ENCODE measurements at places on chromosomes 1 and 21.
A peak's percentile ranks its signal among the peaks of the same experiment; 100 is the strongest.

DNA sequence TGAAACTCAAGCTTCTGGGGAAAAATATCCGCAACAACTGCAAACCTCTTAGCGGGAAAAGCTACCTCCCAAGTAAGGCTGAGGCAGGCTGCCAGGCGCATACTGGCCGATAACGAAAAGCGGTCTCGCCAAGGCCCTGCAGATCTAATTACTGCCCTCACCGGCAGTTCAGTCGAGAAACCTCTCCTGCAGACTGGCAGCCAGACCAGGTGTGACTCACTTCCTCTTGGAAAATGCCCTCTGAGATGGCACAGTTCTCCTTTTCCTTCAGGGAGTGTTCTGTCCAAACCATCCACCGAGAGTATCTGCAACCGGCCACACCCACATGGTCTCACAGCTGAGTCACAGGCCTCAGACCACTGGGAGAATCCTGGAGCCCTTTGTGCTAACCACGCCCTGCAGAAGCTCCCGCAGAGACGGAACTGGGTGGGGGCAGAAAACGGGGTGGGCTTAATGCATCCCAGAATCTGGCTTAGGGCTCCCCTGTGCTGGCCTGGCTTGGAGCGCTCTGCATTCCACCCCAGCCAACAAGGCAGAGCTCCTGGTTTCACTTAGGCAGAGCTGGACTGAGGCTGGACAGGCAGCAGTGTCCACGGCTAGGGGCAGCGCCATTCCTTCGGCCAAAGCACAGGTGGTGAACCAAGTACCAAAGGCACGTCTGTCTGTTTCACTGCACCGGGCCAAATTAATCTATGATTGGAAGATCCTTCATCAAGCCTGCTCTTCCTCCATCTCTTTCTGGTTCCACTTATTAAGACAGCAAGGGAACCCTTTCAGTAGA is 1.2 kb downstream of the S100A10 start:
- DNase-seq = no peak

DNA sequence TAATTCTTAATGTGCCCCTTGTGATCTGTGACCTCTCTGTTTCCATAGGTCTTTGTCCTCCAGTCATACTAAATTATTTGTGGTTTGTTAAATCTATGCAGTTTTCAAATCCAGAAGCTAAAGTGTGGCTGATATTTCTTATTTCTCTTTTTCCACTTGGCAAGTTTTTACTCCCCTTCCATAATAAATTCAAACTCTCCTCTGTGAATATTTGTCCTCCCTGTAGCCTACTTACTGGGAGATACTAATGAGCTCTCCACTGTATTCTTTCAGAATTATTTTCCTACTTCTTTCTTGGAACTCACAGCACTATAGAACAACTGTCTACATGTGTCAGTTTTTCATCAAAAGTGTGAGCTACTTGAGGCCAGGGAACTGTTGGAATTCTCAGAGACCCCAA is 430.8 kb upstream of the PTBP2 start:
- DNase-seq = no peak

DNA sequence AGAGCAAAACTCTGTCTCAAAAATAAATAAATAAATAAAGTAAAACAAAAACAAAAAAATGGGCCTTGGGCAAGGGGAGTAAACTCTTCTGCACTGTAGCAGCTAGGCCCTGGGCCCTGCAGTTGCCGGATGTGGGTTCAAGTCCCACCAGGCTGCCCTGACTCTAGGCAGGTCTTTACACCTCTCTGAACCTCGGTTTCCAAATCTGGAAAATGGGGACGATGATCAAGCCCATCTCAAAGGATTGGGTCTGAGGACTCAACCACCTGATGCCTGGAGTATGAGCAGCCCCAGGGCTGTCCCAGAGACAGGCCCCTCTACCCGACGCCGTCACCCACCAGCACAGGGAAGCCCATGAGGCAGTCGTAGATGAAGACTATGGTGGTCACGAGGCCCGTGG is 7.5 kb downstream of the GPR153 start:
- DNase-seq = no peak

DNA sequence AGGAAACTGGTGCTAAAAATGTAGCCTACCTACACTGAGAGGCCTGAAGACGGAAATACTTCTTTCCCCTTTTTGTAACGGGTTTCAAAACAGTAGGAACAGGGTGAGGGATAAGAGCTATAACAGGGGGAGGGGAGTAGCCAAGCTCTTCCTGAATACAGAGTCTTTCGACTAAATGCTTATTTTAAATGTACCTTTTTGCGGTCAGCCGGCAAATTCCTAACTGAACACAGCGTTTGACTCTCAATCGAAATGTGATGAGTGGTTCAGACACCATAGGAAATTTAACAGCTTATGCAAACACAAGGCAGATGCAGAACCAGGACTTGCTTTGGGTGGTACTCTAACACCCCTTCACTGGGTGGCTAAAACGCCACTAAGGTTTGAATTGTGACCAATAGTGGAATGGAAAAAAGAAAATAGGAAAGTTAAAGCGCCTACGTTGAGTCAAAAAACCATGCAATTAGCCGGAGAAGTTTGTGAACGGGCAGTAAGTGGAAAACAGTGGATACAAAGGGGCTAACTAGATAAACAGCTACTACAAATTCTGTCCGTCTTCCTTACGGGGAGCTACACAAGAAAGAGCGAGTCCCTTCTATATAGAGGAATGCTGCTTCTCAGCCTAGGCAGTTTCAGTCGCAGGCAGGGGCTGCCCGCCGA is 1.7 kb downstream of the EGLN1 start:
- no peak for DNase-seq

- peak; percentile 65 for DNase-seq
Measured at GRCh38 chr1:93846206-93846991, 32.6 kb downstream of the DNTTIP2 start.

- no peak for DNase-seq
Measured at GRCh38 chr1:160108888-160109662, 6.5 kb upstream of the ATP1A2 start.

- DNase-seq = no peak
Measured at GRCh38 chr1:112520166-112520565, 11.4 kb downstream of the WNT2B start.

DNA sequence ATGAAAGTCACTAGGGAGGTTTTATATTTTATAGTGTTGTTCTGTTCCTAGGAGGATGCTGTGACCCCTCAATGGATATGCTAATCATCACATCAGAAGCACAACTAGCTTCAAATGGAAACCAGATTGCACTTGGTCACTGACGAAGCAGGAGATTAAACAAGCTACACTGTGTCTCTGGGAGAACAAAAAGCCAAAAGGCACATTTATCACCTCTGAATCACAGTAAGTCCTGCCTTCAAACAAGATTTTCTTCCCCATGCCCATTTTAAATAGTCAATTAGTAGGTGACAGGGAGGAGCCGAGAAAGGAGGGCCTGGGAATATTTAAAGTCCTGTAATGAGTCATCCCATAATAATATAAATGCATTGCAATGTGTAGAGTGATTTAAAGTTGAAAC is 38.1 kb downstream of the RGS2 start:
- DNase-seq = no peak

DNA sequence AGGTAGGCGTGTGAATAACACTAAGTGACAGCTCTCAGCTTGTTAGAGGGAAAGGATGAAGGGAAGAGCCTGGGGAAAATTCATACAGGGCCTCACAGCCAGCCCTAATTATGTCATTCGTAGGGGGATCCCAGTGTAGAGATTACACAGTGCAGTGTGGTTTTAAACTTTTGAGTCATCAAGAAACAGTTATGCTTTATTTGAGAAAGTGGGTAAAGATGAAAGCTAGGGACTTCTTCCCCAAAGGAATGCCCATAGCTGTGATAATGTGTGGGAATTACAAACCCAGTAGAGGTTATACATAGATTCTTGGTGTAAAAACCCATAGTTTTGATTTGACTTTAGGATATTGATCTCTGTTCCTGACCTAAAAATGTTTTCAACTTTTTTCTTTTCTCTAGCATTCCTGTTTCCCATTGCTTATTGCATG is 1.9 kb downstream of the TTF2 start:
- no peak for DNase-seq

DNA sequence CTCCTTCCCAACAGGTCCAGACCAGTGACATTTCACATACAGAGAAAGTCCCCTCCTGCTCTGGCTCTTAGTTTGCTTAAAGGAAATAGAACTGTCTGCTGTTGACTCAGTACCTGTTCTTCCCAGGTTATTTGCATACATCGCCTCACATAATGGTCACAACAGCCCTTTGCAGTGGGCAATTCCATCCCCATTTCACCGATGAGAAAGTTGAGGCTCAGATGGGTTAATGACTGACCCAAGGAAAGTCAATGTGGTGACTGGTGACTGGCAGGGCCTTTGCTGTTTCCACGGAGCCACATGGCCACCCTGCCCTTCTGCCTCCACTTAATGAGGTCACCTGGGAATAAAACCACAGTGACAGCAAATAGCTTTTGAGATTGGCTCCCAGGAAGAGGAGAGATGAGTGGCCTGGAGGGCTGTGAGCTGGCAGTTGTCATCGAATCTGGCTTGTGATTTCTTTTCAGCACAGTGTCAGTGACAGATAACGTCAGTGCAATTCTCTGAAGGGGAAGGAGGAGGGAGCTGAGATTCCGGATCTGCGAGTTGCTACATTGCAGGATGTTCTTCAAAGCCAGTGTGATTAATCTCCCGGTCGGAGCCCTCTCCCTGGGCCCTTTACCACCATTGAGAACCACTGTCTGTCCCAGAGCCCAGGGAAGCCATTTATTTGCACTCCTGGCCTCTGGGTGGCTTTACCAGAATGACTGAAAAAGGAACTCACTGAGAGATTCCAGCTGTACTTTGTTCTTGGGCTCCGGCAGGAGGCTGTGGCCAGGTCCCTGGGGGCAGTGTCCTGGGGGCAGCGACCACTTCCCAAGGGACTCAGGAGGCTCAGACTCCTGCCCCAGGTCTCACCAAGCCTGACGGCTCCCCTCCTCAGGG is 117.2 kb downstream of the CNIH3 start:
- DNase-seq = no peak

DNA sequence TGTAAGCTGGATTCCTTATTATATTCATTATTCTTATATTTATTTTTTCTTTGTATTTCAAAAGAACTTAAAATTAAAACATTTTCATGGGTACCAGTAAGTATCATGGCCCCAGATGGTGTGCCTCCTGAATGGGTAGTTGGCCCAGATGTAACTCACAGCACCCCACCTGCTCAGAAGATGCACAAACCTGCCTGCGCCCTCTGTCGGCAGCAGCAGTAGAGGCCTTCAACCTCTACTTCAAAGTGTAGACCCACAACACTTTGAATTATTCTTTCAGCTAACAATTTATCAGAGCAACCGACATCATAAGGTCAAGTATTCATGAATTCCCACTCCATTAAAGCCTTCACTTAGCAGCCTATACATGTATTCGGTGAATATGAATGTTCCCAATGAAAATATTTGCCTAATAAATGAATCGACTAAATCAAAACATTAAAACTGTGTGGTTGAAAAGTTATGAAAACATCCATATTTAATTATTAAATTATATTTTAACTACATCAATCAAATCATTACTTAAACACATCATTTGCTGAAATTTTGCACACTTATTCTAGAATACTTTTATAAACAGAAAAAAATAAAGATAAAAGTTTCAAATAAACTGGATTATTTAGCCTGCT is 25.4 kb downstream of the PIGM start:
- DNase-seq = peak; percentile 18

- no peak for DNase-seq
Measured at GRCh38 chr1:67738401-67738800, 53.4 kb downstream of the GADD45A start.

DNA sequence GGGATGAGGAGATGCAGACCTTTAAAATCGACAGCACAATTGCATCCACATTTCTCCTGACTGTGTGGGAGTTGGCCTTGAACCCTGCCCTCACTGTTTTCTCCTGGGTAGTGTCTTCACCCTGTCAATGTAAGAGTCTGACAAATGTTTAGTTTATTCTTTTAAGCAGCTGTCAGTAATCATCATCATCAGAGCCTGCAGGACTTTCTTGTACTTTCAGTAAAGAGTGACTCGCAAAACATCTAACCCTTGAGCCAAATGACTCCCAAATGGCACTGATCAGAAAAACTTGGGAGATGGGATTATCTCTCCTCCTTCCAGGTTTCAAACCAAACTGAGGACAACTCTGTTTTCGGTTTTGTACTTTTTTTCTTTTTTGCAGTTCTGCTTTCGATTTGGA is 460.2 kb downstream of the KIF26B start:
- DNase-seq = no peak

GRCh38 chr1:152190589-152190988 is 31.6 kb upstream of the RPTN start:
- no peak for DNase-seq

- no peak for DNase-seq
Measured at GRCh38 chr1:66893712-66894111, 30.9 kb downstream of the DNAI4 start.

DNA sequence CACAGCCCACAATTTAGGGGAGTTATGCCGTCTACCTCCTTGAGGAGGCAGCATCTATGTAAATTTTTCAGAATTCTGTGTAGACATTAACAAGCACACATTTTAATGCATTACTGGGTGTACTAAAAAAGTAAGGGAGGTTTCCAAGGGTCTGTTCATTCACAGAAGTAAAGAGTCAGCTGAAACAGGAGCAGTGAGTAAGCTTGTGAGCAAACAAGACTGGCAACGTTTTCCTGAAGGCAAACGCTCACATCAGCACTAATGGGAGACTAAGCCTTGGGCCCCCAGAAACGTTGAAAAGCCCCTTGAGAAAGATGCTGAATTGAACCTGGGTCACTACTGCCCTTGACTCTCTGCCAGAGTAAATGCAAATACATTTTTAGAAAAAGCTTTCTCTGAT is 25.7 kb downstream of the RPRD2 start:
- no peak for DNase-seq

GRCh38 chr1:87141556-87141955 is 187.1 kb upstream of the LMO4 start:
- DNase-seq = no peak

DNA sequence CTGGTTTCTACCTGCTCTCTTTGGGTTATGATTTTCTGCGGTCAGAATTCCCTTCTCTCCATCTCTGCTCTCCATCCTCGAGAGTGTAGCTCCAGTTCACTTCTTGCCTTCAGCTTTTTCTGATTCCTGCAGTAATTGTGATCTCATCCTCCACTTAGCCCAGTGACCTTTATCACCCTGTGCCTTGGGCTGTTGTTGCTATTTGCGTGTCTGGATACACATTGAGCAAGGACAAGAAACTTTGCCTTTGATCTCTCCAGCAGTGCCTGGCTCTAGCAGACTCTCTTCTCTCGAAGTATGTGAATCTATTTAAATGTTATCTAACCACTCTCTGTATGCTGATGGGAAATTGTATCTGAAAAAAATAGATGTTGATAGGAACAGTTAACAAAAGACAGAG is 76.4 kb upstream of the MARK1 start:
- no peak for DNase-seq

- no peak for DNase-seq
Measured at GRCh38 chr1:94736549-94736948, 83.6 kb upstream of the SLC44A3 start.

DNA sequence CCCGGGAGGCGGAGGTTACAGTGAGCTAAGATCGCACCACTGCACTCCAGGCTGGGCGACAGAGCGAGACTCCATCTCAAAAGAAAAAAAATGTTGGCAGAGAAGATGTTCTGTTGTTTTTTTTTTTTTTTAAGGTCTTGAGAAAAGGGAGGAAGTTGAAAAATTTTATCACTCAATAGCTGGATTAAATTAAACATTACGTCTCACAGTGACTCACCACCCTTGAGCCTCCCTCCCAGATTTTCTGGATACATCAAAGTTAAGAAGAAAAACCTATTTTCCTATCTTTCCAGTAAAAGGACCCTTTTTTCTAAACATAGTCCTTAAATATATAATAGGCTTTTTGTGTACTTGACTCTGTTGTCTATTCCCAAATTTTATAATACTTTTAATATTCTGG is 35.5 kb downstream of the IFNAR1 start:
- DNase-seq = no peak

- DNase-seq = peak; percentile 61
Measured at GRCh38 chr1:166975361-166976129, at the start of gene ILDR2. TSS of gene ILDR2 (minus strand) at chr1:166975540. CDS start at chr1:166975268, 272 bp downstream.

- DNase-seq = no peak
Measured at GRCh38 chr21:31894457-31894856, 21.6 kb downstream of the HUNK start.
